ENCODE measurements at places on chromosomes 5 and 9.
A peak's percentile ranks its signal among the peaks of the same experiment; 100 is the strongest.

DNA sequence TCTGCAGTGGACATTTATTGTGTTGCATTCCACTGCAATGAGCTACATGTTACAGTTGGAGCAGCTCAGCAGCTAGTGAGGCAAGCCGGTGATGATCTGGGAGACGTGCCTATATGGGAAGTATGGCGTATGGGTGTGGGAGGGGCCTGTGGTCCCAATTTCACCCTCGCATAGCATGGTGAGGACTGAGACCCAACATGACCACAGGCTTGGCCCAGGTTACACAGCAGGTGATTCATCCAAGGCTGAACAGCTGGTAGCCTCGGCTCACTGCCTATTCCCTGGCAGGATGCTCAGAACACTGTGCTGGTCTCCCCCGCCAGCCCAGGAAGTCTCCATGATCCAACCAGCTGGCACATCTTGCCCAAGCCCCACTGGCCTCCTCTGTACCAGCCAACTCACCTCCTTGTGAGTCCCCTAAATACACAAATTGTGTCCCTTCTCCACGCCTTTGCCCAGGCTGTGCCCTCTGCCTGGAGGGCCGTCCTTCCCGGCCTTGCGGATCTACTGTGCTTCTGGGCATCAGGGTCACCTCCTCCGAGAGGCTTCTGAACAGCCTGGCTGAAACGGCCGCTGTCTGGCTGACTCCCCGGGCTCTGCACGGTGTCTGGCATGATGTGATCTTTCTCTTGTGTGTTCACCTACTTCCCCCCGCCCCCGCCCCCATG lies 81.4 kb downstream of the NSUN2 start:
- no peak for DNase-seq

DNA sequence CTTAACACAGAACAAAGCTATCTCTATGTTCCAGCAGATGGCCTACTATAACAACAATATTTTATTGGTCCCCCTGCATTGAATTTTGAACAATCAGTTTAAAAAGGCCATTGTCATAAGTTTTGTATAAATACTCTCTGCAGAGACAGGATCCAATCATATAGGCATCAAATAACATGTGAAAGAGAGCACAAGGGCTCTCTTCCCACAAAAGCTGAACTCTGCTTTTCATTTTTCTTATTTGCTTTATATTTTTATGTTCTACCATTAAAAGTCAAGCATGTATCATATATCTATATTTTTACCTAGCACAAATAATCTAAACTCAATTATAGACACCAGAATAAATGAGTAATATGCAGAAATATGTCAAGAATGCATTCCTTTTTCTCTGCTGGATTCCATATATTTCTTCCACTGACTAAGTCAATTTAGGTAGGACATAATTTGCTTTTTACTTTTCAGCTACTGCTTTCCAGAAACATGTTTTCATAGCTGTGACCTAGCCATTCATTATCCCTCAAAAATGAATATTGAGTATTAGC lies 143.6 kb downstream of the CDH9 start:
- DNase-seq: no peak

- DNase-seq: no peak
Measured at GRCh38 chr9:85014292-85014691, 344.8 kb downstream of the NTRK2 start.

GRCh38 chr5:72651109-72651508 lies 143.9 kb upstream of the ZNF366 start:
- DNase-seq: no peak

DNA sequence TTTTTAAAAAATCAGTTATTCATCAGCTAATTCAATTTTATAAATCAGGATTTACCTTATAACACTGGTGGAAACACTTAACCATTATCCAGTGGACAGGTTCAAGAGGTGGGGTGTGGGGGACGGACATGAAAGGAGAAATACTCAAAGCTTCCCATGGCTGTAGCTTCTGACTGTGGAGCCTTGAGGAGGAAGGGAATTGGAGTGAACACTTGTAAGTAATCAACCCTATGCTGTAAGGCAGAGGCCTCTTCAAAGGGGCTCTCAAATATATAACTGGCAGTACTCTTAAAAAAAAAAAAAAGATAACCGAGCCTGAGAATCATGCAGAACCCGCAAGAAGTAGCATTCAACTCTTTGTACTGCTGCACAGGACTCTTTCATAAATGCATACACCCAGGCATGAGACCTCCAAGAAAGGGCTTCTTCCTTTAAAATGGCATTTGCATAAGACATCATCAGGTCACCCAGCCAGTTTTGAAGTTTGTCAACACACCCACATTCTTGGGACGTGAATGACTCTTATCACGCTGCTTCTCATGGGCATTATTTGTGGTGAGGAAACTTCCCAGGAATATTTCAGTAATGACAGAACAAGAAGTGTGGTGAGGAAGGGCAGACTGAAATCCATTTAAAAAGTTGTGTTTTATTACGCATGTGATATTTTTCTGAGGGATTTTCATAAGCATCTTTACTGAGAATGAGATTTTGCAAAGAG lies 8.1 kb downstream of the OSMR start:
- peak; percentile 86 for DNase-seq

DNA sequence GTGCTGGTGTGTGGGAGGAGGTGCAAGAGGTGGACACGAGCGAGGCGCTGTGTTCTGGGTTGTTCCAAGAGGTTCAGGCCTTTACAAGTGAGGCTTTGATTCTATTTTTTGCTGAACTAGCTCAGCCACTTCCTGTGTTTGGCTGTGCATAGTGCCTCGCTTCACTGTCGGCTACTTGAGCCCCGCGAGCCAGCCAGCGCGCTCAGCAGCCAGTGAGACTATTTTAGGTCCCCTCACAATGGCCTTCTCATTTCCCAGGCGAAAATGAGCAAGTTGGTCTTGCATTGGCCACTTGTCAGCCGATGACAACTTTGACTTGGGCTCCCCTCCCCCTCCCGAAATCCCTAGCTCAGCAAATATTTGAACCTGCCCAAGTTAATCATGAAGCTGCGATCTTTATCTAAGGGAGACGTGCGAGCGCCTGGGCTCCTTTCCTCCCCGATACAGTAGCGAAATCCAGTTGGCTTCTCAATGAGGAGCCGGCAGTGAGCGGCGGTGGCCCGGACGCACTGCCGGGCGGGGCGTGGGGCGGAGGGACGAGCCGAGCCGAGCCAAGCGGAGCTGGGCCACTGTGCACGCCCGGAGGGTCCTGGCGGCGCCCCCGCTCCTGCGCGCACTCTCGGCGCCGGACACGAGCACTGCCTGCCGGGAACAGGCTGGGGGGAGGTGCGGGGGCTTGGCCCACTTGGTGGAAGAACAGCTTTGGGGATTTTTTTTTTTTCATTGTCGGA lies 72.6 kb downstream of the PIK3R1 start:
- DNase-seq: peak; percentile 38

DNA sequence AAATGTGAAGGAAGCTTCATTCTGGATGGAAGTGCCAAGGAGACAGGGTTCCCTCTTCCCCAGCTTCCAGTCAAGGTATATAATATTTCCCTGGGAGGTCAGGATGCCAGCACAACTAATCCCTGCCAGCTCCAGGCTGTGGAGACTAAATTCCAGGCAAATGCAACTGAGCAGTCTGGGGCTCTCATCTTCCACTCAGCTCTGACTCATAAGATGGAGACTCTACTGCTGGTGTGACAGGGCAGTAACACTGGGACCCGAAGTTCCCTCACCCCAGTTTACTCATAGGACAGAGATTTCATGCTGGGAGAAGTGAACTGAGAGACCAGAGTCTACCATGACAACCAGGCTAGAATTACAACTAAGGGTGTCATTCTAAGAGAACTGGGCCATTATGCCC lies 235.4 kb downstream of the FSTL4 start:
- peak; percentile 11 for DNase-seq

GRCh38 chr9:137439158-137439714 lies 1.9 kb downstream of the ENTPD8 start:
- no peak for DNase-seq

DNA sequence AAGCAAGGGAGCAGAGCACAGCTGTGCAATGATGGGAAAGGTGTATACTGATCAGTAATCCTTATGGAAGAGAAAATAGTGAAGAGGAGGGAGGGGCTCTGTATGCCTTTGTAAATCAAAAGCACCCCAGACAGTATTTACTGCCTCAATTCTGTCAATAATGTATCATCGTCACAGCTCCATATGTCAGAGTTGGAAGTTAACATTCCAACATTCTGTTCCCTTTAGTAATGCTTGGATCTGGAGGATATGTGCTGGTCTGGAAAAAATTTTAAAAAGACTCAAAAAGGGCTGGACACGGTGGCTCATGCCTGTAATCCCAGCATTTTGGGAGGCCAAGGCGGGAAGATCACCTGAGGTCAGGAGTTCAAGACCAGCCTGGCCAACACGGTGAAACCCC lies 310.4 kb downstream of the ACTL7B start:
- no peak for DNase-seq

DNA sequence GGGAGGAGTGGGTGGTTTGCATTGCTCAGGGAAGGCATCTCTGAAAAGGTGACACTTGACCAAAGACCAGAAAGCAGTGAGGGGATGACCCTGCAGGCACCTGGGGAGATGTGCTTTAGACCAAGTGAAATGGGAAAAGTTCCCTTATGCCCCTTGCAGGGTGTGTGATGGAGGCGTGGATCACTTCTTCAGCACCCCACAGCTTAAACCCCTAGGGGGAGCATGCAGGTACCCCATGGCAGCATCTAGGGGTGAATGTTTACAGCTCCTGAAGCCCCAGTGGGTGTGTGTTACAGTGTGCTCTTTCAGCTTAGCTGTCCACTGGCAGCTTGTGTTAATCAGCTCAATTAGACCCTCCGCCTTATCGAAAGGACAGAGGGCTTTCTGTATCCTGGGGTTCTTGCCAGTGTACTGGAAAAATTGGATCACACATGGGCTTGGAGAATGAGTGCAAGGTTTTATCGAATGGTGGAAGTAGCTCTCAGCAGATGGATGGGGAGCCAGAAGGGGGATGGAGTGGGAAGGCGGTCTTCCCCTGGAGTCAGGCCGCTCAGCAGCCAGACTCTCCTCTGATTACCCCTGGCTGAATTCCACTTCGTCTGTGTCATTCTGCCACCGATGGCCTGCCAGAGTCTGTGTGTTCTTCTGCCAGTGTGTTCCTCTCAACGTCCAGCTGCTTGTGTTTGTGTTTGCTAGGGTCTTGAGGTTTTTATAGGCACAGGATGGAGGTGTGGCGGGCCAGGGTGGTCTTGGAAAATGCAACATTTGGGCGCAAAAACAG lies 6.3 kb downstream of the BHMT2 start:
- no peak for DNase-seq

- no peak for DNase-seq
Measured at GRCh38 chr5:64603676-64604075, 86.6 kb upstream of the SHISAL2B start.

- DNase-seq: no peak
Measured at GRCh38 chr9:132143359-132143758, 18.5 kb upstream of the NTNG2 start.

DNA sequence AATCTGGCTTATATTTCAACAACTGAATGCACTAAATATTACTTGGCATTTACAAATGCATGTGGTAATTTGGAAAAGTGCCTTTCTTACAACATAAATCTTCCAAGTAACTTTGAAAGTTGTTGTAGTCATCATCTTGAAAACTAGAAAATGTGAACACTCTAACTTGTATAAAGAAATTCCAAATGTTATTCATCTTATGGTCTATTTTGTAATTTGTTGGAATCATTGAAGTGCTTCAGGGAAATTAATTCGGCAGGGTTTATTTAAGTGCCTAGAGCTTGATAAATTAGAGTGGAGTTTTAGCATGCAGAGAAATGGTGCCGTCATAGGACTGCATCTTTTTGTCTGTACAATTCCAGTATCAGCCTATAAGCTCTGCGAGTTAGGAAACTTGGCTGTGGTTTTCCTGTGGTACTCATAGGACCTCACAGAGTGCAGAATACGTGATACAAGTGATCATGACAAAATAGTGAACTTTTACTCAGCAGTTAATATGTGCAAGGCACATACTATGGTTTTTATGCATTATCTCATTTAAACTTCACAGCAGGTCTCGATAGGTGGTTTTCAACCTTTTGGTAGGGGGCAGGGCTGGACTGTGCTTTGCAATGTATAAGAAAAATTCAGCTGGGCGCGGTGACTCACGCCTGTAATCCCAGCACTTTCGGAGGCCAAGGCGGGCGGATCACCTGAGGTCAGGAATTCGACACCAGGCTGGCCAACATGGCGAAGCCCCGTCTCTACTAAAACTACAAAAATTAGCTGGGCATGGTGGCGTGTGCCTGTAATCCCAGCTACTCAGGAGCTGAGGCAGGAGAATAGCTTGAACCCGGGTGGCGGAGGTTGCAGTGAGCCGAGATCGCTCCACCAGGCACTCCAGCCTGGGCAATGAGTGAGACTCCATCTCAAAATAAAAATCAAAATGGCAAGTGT lies 79.6 kb downstream of the RAI14 start:
- DNase-seq: peak; percentile 33

DNA sequence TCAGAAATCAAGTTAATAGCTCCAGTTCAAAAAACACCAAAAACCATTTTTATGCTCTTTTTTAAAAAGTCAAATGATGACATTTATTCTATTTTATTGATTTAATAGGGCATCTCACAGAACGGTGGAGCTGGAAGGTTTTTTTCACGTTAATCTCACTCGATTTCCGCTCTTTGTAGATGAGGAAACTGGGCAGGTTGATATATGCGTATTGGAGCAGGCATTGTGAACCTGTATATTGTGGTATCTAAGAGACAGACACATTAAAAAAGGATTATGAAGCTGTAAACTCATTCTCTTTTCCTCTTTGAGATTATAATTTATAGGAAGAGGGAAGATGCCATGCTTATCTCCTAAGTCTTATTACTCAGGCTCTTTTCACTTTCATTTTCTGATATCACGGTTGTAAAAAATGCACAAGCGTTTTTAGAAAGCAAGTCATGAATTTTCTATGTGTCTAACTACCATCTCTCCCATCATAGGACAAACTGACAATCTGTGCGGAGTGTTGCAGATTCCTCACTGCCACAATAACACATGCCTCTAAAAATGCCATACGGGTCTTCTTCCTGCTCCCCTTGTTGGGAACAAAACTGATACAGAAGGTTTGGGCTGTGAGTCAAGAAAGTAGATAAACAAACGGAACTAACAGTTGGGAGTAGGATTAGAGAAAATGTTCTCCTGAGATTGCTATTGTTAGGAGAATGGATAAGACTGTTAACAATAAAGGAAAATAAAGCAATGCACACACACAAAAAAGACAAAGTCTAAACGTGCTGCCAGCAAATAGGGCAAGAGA lies 1997.7 kb downstream of the MAT2B start:
- DNase-seq: no peak

DNA sequence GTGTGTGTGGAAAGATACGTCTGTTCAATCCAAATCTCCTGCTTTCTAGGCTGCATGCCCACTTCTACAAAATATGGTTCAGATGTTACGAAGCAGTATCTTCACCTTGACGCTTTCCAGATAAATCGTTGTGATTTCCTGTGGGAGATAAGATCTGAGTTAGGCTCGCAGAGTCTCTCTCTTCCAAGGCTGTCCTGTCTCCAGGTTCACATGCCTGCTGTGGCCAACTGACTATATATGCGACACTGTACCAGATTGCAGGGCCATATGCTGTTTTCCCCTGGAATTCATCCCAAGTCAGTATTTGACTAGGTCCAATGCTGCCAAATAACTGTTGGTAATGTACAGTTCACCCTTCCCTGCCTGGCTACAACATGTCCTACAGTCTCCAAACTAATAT lies 47.9 kb downstream of the TMEM252 start:
- no peak for DNase-seq

Measured in AG08395 (cell line).